ENCODE measurements at places on chromosomes 11 and 22.

GRCh38 chr22:42270176-42270509, 310 bp downstream of the TCF20 start:
- no peak for DNase-seq

- no peak for DNase-seq
These were observed 360.6 kb downstream of the BRD1 start for GRCh38 chr22:49466878-49467595.

DNA sequence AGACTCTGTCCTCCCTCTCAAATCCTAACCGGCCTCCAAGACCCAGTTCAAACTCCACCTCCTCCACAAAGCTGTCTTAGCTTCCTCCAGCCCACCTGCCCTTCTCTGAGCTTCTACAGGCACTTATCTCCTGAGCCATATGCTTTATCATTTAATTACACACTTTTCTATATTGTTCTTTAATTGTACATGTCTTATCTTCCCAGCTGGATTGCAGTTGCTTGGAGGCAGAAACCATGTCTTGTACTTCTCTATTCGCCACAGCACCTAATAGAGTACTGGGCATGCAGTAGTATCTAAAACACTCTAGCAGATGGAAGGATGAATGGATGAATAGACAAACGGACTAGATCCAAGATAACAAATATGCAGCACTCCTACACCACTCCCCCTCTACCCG, 11.3 kb downstream of the TRIM29 start:
- no peak for DNase-seq

DNA sequence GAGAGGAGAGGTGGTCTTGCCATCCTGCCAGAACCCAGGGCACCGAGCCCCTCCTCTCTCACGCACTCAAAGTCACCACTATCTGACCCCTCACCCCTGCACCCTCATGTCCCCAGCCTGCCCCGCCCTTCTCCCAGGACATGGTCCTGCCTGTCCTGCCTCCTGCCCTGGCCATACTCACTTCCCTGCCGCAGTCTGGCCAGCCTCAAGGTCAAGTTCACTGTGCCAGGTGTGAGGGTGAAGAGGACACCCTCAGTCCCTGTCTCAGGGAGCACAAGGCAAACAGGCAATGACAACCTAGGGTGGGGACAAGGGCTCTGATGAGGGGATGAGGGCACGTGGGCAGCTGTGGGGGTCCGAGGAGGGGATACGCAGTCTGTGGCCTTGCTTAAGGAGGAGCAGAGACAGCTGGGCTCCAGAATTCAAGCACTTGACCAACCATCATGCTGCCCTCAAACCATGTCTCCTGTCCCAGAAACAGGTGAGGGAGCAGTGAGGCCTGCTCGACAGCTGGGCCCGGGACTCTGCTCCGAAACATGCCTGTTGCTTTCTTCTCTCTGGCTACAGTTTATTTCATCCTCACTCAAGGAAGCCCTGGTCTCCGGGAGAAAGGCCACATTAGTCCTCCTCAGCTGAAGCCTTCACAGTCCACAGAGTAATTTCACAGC, 36.6 kb downstream of the PDGFB start:
- DNase-seq = no peak

GRCh38 chr11:62108017-62108750, 15.6 kb upstream of the INCENP start:
- DNase-seq = no peak

DNA sequence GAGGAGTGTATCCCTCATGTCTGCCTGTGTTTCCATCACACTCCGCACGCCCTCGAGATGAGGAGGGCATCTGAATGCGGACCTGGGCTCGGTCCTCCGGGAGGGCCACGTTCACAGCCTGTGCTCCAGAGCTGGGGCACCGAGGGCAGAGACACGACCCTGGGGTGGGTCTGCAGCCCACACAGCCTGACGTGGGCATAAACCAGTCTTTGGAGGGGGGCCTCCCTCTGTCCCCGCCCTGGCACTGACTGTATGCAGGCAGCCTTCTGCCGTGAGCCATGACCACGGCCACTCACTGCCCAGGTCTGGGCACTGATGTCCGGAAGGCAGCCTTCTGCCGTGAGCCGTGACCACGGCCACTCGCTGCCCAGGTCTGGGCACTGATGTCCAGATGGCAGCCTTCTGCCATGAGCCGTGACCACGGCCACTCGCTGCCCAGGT, 1425.1 kb downstream of the BRD1 start:
- no peak for DNase-seq

GRCh38 chr11:73137944-73138274, 4.2 kb downstream of the FCHSD2 start:
- DNase-seq = no peak

DNA sequence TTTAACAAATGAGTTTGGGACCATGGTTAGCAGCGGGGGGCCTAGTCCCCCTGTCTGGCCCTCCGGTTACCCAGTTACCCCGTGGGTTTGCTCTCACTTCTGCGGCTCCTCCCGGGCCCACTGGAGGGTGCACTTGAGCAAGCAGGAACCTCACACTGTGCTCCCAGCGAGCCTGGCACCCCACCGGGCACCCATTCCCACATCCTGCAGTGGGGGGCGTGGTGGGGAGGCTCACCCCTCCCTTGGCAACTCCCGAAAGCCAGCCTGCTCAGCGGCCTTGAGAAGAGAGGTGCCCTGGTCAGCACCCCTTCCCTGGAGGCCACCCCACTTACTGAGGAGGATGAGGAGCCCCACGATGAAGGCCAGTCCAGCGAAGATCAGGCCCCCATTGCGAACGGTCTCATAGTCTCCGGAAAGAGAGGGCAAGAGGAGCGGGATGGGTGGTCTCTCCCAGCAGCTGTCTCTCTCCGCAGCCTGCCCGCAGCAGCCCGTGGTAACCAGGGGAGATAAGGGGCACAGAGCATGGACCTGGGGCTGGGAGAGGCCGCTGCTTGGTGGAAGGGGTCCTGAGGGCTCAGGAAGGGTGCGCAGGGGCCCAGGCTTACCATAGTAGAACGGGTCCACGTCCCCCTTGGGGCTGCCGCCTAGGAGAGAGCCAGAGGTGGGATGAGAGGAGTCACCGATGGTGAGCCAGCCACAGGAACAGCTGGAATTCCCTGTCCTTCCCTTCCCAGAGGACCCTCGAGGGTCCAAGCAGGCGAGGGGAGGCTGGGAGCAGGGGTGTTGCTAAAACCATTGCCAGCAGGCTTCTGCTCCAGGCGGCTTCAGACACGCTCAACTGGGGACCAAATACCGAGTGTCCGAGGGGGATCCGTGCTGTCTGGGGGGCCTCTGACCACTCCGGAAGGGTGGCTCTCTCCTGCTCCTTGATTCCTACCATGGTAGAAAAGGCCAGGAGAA, 2.2 kb downstream of the FXYD2 start:
- DNase-seq = no peak

DNA sequence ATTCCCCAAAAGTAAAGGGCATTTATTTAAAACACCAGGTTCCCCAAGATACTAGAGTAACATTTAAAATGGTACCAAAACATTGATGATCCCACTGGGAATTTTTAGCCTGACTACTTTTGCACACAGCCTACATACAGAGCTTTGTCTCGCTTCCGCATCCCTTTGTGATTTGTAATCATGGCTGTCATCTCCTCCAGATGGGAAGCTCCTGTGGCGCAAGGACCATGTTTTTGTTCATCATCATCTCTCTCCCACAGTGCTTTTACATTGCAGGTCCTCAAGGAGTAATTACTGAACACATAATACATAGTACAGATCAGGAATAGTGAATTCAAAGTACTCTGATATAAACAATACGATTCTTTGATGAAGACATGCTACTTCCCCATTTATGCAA, 231.2 kb upstream of the MTNR1B start:
- no peak for DNase-seq

GRCh38 chr11:88280673-88281316, 56.7 kb downstream of the CTSC start:
- DNase-seq = no peak

- no peak for DNase-seq
These were observed 30.7 kb upstream of the KCNQ1OT1 start for GRCh38 chr11:2730272-2731129.

DNA sequence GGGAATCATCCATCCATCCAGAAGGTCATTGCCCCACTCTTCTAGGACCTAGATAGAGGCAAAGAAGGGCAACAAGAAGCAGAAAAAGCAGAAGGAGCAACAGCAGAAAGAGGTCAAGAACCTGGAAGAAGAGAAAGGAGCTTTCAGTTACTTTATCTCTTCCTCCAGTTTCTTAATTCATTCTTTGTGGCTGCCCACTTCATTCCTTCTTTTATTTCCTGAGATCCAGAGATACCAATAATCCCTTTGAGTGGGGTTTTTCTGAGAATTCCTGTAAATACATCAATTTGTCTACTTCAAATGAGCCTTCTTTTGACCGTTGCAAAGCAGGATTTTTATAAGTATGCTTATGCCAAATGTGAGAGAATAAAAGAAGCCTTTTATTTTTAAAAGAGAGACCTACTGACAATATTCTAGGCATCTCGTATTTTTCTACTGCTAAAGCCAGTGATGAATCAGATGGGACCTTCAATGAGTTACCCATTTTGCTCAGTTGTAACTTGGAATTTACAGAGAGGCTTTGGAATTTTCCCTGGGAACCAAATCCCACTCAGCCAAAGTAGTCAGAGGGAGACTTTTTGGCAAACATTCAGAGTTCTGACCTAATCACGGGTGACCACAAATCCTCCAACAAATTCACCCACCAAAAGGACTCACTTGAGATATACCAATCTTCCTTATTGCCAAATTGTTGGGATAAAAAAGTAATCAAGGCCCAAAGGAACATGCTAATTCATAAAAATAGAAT, 54.9 kb downstream of the ZC3H12C start:
- DNase-seq = no peak

DNA sequence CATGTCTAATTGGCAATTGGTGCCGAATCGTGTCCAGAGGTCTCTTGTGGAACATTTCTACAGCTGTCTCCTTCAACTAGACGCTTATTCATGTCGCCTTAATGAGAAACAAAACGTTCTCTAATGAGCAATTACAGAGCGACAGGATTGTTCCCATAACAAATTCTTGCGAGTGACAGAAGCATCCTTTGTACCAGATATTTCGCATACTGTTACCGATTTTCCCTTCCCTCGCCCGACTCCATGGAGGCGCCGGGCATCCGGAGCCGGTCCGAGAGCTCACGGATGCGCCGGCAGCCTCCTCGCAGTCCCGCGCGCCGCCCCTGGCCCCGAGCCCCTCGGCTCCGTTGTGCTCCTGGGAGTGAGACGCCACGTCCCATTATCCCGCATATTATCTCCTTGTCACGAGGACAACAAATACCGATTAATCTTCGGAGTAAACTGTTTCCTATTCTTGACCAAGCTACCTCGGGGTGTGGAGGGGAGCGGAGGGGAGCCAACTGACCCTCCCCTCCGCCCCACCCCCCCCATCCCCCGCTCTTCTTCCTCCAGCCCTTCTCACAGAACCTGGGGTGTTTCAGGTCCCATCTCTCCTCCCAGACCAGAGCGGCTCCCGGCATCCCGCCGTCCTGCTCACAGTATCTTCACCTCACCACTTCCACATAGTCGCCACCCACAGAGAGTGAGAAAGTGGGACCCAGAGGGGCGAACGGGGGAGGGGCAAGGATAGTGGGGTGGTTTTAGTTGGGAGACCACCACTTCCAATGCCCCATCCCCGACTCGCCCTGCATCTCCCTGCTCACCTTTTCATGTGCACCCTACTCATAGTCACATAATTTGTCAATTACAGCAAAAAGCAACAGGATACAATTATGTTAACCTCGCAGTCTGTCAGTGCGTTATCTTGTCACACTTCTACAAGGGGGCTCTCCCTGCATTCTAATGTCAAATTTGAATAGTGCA, 11.4 kb downstream of the PAX6 start:
- no peak for DNase-seq

- DNase-seq = no peak
These were observed at the start of gene C11orf87 for GRCh38 chr11:109421981-109422869. C11orf87 (plus strand) TSS chr11:109422190; CDS start chr11:109423634, 1,444 bp downstream.
